CD4-positive, alpha-beta T cell treated with Interleukin-10 for 1 hour (primary cell): ENCODE measurements at places on chromosomes 2 and 18.

DNA sequence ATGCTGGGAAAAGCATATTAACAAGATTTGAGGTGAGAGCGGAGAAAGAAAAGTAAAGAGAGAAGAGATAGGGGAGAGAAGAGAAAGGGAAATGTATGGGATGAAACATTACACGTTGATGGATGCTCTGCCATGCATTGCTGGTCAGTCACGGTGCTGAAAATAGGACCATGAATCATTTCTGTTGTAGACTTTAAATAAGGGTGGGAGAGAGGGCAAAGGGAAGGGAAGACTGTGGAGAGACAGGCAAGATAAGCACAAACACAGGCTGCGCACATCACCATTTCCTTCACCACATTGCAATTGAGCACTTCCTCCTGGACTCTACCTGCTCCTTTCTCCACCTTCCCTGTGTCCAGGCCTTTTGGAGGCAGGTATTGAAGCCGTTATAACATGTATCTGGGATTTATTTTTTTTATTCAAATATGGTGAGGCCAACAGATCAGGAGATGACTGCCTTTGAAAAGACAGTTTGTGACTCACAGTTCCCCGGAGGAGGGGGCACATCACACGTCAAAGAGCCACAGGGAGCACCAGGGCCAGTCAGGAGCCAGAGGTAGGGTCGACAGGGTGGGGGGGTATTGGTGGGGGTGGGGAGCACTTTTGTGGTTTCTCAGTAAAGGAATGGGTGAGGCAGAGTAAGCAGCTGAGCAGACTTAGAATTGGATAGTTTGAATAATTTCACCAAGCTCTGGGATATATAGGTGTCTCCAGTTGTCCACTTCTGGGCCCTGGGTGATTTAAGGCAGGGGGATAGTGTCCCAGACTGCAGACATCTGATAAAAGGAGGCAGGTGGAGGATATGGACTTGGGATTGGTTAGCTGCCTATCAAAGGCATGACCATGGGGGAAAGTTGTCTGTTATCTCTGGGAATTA lies 372.8 kb upstream of the ST6GAL2 start:
- no peak for DNase-seq

DNA sequence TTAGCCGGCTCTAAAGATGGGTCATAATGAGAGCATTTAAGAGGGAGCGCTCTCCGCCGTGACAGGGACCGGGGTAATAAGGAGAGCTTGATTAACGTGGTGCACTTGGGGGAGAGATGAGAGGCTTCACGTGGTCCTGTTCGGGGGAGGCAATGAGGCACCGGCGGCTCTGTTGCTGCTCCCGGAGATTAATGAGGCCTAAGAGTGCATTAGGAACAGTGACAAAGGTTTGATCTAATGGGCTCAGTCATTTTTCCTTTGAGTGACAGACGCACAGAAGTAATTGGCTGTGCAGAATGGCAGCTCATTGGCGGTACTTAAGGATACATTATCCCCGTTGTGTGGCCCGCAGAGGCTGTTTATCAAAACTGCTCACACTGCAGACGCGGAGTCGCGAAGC lies 250.7 kb downstream of the GBX2 start:
- DNase-seq = no peak

- DNase-seq = no peak
Measured at GRCh38 chr18:53541924-53542323, 682.5 kb downstream of the MBD2 start.

DNA sequence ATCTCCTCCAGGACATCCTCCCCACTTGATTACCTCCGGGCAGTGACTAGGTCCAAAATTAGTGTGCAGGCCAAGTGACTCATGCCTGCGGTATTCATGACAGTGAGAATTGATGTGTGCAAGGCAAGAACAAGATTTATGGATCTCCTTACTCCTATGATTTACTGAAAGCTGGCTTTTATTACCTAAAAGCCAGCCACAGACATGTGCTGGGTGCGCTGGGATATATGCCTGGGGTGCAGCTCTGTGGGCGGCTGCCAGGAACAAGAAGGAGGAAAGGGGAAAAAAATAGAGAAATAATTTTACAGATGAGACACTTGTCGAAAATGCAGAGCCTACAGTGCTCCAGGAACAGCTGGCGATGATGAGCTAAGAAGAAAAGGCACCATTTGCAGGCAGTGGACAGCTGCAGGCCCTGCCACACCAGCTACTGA lies 359.3 kb downstream of the CMPK2 start:
- no peak for DNase-seq

DNA sequence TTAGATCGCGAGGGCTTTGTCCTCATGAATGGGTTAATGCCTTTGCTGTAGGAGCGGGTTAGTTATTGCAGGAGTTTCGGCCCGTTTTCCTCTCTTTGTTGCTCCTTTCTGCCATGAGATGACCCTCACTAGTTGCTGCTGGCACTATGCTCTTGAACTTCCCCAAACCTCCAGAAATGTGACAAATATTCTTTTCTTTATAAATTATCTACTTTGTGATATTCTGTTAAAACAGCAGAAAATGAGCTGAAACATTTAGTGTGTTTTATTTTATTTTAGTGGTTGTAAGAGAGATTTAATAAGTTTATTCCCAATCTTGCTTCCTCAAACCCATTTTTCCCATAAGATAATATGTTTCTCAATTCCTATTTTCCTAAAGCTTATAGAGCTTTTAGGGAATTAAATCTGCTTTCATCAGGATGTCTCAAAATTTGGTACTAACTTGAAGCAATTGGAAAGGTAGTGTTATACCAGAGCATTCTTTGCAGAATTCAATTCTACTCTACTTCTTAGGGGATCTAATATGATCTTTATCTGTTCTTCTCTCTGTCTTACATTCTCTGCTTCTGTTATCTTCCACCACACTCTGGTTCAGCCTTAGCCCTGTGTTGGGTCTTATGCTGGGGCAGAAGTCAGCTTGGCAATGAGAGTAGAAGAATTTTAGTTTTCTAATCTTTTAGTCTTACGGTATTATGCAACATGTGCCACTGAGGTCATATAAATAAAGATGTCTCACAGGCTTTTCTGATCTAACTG lies 23.1 kb downstream of the DDX1 start:
- no peak for DNase-seq

DNA sequence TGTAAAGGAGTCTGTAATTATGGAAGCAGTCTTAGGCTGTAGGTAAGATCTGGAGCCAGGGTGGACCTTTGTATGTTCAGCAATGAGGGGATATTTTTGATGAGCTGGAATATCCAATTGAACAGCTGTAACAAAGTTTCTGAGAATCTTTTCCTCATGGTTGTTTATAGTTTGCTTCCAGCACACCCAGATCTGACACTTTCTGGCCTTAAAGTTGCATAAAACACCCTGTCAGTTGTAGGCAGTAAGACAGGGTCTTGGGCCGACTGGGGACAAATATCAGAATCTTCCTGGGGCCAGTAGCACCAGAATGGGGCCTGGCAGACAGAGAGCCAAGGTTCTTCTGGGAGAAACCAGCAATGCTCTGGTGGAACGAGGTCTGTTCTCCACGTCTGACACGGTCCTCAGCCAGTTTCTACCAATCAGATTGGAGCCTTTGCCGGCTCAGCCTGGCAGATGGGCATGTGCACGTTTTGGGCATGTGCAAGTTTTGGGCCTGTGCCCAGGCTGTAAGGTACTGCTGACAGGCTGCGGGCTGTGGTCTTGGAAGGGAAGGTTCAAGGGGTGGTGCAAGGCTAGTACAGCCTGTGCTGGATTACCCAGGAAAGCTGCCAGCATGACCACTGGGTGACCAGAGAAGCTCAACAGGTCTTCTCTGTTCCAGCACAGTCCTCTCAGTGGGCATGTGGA lies 89.8 kb downstream of the PRKCE start:
- DNase-seq = no peak

DNA sequence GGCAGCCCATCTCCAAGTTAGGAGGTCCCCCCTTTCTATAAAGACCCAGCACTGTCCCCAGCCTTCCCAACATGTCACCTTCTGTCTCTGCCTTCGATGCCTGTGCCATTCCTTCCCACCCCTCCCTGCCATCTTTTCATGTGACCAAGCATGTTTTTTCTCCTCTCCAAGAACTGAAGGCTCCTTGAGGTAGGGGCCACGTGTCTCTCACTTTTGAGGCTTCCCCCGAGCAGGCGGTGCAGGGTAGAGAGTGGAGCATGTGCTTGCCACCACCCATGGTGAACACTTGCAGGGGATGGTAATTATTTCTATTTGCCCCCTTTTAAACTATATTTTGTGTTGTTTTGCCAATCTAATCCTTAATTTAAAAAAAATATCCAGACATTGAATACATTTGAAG lies 168.4 kb downstream of the ACKR3 start:
- DNase-seq = no peak

GRCh38 chr2:197975931-197976519 lies 171.6 kb downstream of the PLCL1 start:
- DNase-seq = no peak

- no peak for DNase-seq
Measured at GRCh38 chr2:217291259-217291658, 431.4 kb upstream of the TNP1 start.

DNA sequence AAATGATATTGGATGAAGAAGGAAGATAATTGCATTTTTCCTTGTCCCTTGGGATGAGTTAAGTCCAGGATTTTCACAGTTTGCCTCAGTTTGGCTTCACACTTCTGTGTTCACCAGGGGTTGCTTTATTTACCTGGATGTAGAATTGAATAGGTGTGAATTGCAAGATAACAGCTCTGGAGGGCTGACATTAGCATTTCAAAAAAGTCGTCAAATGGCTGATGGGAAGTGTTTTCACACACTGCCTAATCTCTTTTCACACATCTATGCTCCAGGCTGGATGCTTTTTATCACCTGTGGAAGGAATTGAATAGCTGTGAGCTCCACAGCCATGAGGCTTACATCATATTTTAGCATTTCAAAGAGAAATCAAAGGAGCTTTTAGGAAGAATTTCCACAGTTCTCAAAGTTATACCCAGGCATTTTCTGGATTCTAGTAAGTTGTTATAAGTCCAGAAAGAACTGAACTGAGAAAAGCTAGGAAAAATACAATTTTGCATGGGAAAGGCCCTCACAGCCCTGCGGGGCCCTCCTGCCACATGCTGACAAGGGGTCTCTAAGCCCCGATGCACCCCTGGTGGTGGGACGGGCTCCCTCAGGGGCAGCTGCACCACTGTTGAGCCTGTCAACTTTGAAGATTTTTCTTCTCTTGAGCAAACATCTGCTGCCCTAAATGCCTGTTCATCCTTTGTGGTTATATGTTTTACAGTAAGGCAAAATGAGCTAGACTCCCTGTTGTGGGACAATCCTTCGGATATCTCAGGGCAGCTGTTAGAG lies 43.9 kb downstream of the TEX51 start:
- no peak for DNase-seq

DNA sequence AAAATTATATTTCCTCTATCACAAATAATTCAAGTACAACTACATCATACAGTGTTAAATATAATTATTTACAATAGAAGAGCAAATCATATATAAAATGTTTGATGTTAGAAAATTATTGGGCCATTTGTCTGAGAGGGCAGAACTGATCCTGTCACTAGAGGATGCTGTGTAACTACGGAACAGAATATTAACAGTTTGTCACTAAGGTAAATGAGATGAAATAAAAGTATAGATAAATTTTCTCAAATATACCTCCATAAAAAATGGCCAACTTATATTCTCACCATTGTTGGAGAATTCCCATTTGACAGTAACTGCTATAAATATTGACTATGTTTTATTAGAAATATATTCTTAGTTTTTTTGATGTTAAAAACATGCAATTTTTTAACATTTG lies 1067.4 kb upstream of the DDX18 start:
- DNase-seq = no peak

- peak; percentile 59 for DNase-seq
Measured at GRCh38 chr2:177296040-177296439, 31.5 kb upstream of the NFE2L2 start.

- DNase-seq = no peak
Measured at GRCh38 chr2:121527009-121527682, 3.5 kb upstream of the RNU4ATAC start.

GRCh38 chr2:67656875-67657274 lies 259.7 kb downstream of the ETAA1 start:
- no peak for DNase-seq

DNA sequence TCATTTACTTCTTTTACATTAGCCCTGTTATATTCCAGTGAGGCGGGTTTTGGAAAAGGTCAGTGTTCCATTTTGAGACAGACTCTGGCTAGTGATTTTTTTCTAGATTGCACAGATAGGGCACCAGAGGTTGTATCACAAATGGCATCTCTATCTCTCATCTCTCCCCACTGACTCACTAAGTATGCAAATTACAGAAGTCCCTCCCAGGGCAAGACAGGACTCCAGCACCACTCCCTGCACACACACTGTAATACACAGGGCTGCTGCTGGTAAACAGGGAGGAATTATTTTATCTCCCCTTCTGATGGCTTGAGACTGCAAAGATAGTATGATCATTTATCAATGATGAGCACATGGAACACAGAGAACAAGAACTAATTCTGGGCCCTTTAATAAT lies 46.2 kb downstream of the AKAIN1 start:
- DNase-seq = no peak

GRCh38 chr18:10035281-10035991 lies 121.6 kb downstream of the VAPA start:
- DNase-seq = no peak

DNA sequence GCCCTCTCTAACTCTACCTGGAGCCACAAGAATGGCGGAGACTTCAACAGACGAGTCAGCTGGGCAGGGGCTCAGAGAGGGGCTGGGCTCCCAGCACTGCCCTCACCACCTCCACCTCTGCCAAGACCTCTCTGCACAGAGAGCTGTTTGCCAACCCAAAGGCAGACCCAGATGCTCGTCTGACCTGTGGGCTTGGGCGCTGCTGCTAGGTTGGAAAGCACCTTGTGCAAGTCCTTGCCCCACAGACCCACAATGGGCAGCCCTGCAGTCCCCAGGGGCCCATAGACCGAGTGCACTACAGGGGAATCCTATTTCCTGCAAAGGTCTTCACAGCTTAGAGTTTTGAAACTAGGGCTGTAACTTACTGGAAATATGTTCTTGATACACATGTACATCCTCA lies 13.3 kb downstream of the ACKR3 start:
- no peak for DNase-seq

DNA sequence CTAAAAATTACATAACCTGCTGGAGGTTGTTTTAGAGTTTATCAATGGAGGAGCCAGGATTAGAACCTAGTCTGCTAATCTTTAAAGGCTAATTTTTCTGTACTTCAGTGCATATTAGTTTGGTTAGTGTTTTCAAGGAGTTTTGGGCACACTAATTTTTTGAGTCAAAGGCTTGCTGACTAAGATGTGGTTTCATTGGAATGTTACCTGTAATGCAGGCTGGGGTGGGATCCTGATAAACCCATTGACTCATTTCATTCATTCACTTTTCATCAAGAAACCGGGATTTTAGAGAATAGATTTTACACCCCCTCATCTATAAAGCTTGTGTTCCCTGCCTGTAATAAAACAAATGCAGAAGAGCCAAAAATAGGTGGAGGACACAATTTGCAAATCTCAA lies 91.9 kb upstream of the IL1R2 start:
- DNase-seq = no peak

DNA sequence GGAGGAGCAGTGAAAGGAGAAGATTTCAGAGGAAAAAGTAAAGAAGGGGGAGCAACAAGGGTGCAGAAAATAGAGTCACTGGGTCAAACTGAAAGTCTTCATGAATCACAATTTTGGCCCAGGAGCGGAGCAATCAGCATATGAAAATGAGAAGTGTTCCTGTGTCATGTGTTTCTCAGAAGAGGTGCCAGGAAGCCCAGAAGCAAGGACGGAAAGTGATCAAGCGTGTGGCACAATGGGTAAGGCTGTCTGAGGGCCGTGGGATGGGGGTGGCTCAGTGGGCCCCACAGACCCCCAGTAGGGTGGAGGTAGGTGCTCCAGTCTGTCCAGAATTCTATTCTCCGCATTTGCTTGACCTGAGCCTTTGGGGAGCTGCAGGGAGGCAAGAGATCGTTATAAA lies 44.2 kb downstream of the SP140 start:
- DNase-seq = no peak
